ENCODE measurements at places on chromosomes 12 and 14.

GRCh38 chr12:127125607-127126259 lies 1141.2 kb upstream of the TMEM132C start:
- DNase-seq, result peak; percentile 82

GRCh38 chr14:27077710-27078109 lies 479.9 kb upstream of the NOVA1 start:
- DNase-seq, result no peak

DNA sequence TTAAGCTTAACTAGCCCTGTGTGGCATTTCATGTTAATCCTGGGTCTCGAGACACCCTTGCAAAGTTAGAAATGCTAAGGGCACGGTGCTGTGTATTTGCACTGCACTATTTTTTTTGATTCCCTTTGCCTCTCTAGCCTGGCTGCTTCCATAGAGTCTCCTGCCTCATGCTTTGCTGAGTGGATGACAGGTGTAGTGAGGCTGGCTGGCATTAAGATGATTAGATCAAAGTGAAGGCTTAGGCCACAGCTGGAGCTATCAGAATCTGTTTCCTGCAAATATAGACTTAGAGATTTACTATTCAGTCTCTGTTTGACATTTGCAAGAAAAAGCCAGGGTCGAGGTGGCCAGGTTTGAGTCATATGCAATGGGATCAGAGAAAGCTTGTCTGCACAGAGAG lies 791.1 kb downstream of the AACS start:
- no peak for DNase-seq

DNA sequence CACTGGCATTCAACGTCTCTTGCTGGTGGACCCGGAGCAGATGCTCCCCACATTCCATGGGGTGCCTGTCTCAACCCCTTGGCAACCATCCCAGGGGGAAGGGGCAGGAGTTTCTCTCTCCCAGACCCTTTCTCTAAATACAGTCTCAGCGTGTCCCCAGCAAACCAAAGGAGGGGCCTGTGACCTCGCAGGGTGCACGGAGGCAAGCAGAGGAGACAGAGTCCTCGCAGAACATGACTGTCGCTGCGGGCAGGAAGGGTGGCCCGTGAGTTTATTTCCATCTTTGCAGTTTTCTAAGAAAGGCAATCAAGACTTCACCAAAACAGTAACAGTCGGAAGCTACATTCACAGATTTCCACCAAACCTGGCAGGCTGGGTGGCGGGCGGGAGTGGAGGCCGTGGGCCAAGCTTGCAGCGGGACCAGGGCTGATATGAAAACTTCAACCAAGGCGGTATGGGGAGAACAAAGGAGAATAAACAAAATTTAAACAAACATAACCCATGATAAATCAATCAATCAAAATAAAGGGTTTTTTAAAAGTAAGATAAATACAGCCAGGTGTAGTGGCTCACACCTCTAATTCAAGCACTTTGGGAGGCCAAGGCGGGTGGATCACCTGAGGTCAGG lies 18.6 kb downstream of the BRF1 start:
- no peak for DNase-seq

DNA sequence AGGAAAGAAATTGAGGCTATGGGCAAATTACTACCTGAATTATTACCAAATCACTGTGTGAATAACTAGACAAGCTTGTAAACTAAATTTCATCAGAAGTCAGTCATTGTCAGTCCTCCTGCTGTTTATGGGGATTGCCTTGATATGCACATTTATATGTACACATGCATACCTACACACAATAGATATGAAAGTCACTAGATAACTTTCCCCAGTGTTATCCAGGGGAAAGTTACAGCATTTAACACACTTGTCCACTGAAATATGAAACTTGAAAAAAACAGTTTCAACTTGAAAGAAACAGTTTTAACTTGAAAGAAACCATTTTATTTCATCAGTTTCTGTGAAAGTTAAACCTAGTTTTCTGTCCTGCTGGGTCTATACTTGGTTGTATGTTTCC lies 199.6 kb downstream of the SLC2A13 start:
- DNase-seq, result no peak

DNA sequence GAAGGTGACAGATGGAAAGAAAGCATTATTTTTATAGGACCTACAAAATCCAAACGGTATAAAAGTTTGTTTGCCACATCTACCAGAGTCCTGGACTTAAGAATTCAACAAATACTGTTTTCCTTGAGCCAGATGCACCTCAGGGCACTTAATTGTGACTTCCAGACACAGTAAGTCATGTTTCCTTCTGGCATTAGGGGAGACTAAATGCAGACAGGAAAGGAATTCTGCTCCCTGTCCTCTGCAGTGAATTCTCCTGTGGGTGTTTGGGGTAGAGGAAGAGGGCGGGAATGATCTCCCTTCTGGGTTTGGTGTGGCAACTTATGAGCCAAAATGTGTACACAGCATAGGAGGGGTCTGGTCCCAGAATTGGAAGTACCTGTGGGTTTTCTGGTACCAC lies 93.9 kb upstream of the ZDHHC17 start:
- no peak for DNase-seq

DNA sequence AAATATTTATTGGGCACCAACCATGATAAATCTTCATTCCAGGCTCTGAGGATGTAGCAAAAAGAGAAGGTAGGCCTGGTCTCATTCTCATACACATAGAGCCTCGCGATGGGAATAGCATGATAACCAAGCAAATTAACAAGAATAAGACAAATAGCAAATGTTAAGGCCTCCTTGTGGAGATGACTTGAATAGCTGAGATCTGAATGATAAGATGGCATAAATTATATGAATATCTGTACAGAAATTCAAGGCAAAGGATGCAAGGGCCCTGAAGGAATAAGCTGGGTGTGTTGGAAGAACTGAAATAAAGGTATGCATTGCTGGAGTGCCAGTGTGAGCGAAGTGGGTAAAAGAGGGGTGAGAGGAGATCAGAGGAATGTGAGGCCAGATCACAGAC lies 114.8 kb downstream of the ALX1 start:
- DNase-seq, result no peak

DNA sequence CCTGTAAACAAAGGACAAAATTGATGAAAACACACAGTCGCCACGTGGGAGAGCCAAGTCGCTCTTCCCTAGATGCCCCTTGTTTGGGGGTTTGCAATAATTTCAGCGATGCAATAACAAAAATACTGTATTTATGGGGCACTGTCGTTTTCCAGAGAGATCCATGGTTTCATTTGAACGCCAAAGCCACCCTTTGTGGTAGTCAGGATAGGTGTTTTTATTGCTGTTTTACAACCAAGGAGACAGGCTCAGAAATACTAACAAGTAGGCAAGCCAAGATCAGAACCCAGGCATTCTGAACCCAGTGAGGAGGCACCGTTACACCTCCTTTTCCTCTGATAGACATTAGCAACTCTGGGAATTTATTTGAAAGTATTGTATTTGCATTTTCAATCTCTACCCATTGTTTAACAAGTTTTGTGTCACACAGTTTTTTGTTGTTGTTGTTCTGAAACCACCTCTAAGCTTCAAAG lies 831 bp upstream of the BTBD7 start:
- no peak for DNase-seq

DNA sequence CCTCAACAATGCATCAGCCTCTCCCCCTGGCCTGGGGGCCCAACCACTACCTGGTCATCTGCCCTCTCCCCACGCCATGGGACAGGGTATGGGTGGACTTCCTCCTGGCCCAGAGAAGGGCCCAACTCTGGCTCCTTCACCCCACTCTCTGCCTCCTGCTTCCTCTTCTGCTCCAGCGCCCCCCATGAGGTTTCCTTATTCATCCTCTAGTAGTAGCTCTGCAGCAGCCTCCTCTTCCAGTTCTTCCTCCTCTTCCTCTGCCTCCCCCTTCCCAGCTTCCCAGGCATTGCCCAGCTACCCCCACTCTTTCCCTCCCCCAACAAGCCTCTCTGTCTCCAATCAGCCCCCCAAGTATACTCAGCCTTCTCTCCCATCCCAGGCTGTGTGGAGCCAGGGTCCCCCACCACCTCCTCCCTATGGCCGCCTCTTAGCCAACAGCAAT lies 7.4 kb upstream of the RNU7-1 start:
- no peak for DNase-seq

DNA sequence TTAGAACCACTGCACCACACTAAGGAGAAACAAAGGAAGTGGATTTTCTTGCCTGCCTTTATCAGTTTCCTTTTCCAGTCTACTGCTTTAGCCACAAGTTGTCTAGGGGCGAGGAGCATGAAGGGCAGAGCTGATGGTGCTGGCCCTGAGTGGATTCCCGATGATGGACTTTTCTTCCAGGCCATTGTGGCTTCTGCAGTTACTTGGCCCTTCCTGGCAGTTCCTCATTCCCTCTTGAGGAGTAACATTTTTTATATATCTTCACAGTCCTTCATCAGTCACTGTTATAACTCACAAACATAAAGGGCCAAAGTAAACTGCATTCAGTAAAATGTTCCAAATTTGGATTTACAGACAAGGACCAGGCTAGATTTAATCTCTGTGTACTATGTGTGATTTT lies 61.2 kb upstream of the SRSF5 start:
- DNase-seq, result no peak

DNA sequence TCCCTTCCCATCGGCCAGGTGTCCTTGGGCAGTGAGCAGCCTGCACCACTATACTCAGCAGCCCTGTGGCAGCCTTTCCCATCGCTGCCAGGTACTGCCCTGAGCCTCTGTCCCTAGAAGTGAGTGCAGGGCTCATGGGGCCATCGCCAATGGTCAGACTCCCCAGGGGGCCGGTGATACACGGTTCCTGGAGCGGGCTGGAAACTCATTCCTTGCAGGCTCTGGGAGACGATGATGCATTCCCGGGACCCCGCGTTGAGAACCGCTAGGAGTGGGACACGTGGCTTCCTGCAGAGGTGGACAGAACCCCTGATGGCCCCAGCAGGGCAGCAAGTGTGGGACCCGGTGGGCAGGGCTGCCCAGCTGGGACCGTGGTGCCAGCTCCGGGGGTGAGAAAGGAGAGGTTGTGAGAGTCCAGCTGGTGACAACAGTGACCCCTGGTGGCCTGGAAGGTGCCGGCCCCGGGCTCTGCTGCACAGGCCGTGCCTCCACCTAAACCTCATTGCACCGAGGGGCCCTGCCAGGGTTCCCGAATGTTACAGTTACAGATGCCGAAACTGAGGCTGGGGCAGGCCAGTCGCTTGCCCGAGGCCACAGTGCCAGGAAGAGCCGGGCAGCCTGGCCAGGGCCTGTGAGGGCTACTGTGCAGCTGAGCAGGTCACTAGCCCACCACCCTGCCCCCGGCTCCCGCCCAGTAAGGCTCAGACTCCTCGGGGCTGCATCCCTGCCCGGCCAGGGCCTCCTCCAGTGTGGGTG lies 33.8 kb downstream of the FBRSL1 start:
- no peak for DNase-seq

DNA sequence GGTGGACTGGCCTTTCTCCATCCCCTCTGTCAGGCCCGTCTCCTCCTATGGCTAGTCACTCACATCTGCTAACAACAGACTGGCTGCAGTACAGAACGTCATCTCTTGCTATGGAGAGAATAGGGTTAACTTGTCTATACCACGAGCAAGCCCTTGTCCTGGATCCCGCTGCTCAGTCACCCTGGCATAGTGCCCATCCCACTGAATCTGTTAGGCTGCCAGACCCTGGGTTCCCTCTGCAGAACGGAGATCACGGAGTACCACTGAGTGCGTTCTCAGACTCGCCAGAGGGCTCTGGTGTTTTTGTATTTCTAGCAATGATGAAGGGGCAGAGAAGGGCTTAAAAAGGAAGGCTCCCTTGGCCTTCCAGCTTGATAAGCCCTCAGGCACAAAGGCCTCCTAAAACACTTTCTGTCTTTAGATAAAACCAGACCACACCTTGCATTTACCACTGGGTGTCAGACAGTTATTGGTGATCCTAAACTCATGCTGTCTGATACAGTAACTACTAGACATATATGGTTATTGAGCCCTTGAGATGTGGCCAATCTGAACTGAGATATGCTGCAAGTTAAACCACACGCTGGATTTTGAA lies 6.3 kb upstream of the NRIP2 start:
- DNase-seq, result no peak

GRCh38 chr12:113899042-113899560 lies 67.0 kb downstream of the RBM19 start:
- DNase-seq, result no peak

GRCh38 chr14:76328457-76329137 lies 47.3 kb upstream of the ESRRB start:
- DNase-seq, result no peak

DNA sequence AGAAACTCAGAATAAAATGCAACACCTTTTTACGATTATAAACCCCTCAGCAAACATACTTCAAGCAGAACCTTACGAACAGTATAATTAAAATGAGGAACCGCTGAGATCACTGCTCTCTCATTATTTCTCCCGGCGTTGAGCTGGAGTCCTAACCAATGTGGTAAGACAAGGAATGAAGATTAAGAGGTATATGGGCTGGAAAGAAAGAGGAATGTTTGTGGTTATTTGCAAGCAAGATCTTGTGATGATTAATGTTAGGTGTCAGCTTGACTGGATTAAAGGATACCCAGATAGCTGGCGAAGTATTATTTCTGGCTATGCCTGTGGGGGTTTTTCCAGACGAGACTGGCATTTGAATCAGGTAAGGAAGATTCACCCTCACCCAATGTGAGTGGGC lies 10.3 kb upstream of the ZNF84 start:
- no peak for DNase-seq

- DNase-seq, result no peak
These were observed 220.7 kb downstream of the NOVA1 start for GRCh38 chr14:26377150-26377549.

DNA sequence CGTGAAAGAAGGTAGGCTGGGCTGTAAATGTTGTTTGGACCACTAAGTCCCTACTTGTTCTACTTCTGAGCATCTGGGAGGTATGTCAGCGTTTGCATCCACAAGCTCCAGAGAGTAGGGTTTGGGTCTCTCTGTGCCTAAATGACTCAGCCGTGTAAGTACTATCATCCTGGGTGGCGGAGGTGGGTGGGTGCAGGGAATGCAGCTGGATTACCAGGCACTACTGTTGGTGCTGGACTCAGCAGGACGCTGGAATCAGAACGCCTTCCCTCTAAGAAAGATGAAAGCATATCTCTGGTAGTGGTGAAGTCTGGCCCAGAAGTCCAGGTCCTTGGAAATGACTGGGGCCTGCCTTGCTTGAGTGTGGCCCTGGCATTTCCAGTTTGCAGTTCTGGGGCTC lies 289.7 kb downstream of the PCNX1 start:
- no peak for DNase-seq

- DNase-seq, result no peak
These were observed 63.8 kb upstream of the LMO3 start for GRCh38 chr12:16669756-16670155.

DNA sequence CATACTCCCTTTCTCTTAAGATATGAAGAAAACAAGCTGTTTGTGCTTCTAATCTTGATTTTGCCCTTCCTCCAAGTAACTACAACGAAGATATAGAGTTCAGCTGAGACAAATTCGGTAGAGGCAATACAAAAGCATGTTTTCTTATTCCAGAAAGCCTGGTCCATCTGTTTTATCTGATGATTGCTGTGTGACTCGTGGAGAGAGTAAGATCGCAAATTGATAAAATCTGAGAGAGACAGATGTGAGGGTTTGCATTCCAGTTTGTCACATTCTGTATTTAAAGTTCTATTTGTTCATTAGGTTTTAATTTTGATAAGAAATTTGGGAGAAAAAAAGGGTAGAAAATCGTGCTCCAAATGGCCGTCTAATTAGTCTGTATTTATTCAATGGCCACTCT lies 192.1 kb downstream of the CPNE8 start:
- no peak for DNase-seq
